ENCODE measurements at places on chromosomes 4 and X.

GRCh38 chr4:95108883-95109421, 351.2 kb downstream of the BMPR1B start:
- DNase-seq, result no peak

GRCh38 chr4:101367201-101367600, 19.9 kb upstream of the PPP3CA start:
- DNase-seq, result no peak

- DNase-seq, result no peak
These were observed 35.8 kb upstream of the MSX1 start for GRCh38 chr4:4823621-4824162.

GRCh38 chr4:41400296-41400695, 137.7 kb upstream of the LIMCH1 start:
- DNase-seq, result no peak

GRCh38 chr4:102596532-102596931, 95.4 kb downstream of the NFKB1 start:
- DNase-seq, result no peak

DNA sequence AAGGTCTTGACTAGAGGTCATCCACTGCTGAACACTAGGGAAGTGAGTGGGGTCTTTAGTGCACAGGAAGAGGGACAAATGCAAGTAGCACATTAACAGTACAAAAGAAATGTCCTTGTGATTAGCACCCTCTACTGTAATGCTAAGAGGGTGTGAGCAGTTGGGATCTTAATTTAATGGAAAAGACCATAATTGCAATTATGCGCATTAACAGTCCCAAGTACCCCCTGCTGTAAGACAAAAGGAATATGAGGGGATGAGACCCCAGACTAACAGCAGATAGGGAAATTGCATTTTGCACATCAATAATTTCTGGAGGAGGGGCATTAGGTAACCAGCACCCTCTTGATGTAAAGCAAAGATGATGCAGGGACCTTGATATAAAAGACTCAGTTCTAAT, 285.0 kb downstream of the CHIC1 start:
- no peak for DNase-seq

- no peak for DNase-seq
These were observed 92.5 kb downstream of the PPP3CA start for GRCh38 chr4:101254776-101255175.

DNA sequence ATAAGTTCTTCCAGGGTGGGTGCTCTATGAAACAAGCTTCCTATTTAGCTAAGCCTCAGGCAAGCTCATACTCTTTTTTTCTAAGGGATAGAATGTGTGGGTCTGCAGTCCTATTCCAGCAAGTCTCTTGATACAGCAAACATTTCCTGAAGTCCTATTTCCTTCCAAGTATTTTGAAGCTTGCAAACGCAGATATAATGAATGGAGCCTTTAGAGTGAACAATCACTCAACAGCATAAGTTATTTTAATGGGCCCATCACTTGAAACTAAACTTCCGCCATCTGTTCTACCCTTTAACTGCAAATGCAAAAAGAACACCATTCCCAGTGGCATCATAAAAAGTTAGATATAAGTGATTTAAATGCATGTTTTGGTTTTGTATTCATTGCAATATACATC, 108.3 kb upstream of the TAPT1 start:
- no peak for DNase-seq

DNA sequence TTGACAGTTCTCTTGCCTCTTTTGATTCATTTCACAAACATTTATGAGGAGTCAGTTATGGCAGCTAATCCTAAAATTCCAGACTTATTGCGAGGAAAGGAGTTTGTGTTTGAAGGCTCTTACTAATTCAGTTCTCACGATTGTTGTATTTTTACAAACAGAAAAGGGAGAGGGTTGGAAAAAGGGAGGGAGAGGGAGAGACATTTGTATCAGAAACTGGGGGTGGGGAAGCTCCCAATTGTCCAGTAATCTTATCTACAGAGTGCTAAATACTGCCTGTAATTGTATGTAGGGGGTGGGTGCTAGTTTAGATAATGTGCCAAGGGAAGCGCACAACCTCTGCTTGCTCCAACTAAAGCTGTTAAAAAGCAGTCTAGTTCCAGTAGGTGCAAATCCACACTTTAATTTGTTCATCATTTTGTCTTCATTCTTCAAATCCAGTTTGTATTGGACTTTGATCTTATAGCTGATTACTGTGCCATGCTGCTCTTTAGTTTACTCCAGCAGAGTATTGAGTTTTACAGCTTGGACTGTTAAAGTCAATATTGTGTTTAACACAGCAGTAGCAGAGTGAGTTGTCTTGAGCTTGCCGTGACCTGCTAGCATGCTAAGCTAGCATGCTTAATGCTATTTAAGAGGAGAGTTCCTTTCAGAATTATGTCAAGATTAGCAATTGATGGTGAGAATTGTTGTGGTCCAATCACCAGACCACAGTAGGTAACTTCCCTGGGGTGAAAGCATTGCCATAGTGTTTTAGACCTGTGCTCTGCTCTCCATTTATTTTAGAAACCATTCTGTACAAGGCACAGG, 13.9 kb downstream of the FNIP2 start:
- DNase-seq, result no peak

GRCh38 chrX:36422368-36422767, 502.8 kb downstream of the CFAP47 start:
- DNase-seq, result no peak

- DNase-seq, result no peak
These were observed 65.8 kb upstream of the DIPK2B start for GRCh38 chrX:45266456-45266855.

- no peak for DNase-seq
These were observed 17.4 kb downstream of the GALNT7 start for GRCh38 chr4:173185847-173186510.

DNA sequence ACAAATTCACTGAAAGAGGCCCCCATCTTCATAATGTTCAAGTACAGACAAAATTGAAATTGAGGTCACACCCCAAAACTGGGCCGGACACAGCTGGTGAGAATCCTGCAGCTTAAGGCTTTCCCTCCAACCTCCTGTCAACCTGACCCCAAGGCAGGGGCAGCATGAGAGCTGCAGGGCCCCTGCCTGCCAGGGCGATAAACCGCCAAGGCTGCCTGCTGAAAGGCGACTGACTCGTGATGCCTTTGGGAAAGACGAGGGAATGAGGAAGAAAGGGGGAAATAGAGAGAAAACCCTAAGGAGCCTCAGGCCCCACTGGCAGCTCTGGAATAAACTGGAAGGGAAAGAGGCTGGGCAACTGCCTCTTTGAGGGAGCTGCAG, 7.3 kb upstream of the IRAK1 start:
- DNase-seq, result no peak

DNA sequence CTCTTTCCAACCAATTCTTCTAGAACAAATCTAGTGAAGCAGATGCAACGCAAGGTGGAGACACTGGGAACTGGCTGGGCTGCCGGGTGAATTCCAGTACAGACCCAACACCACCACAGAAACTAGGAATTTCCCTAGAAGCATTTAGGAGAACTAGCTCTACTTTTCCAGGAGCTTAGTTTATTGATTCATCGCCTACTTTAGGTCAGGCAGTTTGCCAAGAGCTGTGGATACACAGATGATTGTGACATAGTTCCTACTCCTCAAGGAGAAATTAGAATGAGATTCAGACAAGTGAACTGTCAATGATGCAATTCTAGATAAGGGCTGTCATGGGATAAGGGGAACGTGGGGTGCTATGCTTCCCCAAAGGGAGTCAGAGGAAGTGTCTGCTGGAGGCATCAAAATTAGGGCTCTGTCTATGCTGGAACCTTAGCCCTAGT, 350.0 kb downstream of the CAMK2D start:
- DNase-seq, result no peak

GRCh38 chr4:145298885-145299284, 118.5 kb upstream of the OTUD4 start:
- DNase-seq, result no peak

DNA sequence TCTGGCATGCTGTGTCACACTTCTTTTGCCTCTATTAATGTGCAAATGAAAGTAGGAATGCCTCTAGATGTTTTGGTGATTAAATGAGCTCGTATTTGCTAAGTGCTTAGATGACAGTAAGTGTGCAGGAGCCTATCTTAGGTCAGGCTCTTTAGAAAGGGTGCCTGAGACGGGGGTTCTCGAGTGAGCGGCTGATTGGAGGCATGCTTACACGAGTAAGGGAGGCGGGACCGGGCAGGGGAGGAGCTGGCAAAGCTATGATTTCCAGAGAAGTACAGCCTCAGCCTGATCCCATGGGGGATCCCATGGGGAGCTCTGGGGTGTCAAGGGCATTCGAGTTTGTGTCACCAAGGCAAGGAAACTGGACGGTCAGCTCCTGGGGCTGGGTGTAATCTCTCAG, 44.8 kb downstream of the CLDN34 start:
- no peak for DNase-seq

DNA sequence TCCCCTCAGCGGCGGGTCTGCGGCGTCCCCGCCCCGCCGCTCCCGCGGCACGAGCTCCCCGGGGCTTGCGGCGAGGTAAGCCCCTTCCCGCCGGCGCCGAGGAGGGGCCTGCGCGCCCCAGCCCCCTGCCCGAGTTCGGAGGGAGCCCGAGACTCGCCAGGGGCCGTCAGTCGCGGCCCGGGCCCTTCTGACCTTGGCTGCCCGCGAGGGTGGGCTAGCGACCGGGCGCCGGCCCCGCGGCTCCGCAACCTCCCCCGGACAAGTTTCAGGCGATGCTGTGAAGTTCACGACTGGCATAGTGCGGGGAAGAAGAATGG, 554 bp downstream of the CDKL5 start:
- no peak for DNase-seq

GRCh38 chr4:6693231-6694176, at the start of gene S100P:
TSS of gene S100P (plus strand) at chr4:6693878. CDS start at chr4:6693933, 55 bp downstream.
- no peak for DNase-seq

All from stimulated activated CD4-positive, alpha-beta T cell treated with anti-CD3 and anti-CD28 coated beads, Interleukin-4, amount 100 ng/mL, for 1 hour (primary cell).